ENCODE measurements at places on chromosomes 1 and 21. TPM values are rescaled to one million over a fixed set of nuclear protein-coding genes. Genes with fewer than 3 reads are reported as not detected.

TSHB gene
- not detected for total RNA-seq

ZNF648 gene
- not detected for total RNA-seq

SPRR2F gene
- total RNA-seq: not detected

FAM78B gene
- total RNA-seq: 0.26 TPM

KIF26B gene
- 0.17 TPM for total RNA-seq

CACNA1S gene
- total RNA-seq: not detected

SPATA46 gene
- total RNA-seq: not detected

S100A14 gene
- 536 TPM for total RNA-seq

CRABP2 gene
- total RNA-seq: 120 TPM

LMO4 gene
- total RNA-seq: 41.5 TPM

GRCh38 chr21:31203431-31204054 is 140.5 kb downstream of the TIAM1 start:
- H3K4me1 ChIP-seq: peaks cover 11% of the 10 kb centered on the region
- peak overlapping the region; percentile 60 for H3K27ac ChIP-seq
- no peaks in the 10 kb centered on the region for H3K27me3 ChIP-seq

DNA sequence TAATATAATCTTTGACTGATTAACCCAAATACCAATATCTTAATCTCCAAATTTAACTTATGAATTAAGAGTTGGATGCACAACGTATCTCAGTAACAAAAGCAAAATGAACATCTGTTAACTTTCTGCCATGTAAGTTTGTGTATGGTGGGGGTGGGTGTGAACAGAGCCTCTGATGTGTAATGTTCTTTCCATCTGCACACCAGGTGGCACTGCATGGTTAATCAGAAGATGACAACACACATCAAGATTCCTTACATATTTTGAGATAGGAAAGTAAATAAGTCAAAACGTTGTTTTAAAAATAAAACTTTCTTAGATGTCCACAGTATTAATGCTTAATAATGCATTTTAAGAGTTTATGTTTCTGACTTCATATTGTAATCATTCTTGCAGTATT is 251.9 kb downstream of the DPYD start:
- no peak overlapping the region for H3K4me3 ChIP-seq
- no peaks in the 10 kb centered on the region for H3K36me3 ChIP-seq
- peak; percentile 64 for DNase-seq
- H3K27ac ChIP-seq: no peak overlapping the region

GRCh38 chr21:39531840-39532239 is 80.1 kb downstream of the SH3BGR start:
- no peak overlapping the region for H3K4me3 ChIP-seq
- no peaks in the 10 kb centered on the region for H3K36me3 ChIP-seq

DNA sequence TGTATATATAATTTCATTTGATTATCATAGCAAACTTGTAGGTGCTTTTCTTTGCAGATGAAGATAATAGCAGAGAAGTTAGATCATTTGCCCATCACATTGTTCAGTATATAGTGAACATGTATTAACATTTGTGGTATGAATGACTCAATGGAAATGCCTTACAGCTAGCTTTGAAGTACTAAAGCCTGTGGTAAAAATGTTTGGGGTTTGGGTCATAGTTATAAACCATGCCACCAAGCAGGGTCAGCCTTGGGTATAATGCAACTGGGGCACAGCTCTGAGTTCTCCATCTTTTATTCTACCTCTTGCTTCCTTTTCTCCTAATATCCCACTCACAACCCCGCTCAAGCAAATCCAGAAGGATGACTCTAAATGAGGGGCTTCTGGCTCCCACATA is 141.6 kb downstream of the KCNT2 start:
- H3K27ac ChIP-seq: peak overlapping the region; percentile 44
- no peak overlapping the region for H3K4me3 ChIP-seq
- peaks cover 31% of the 10 kb centered on the region for H3K4me1 ChIP-seq
- DNase-seq: peak; percentile 56
- H3K27me3 ChIP-seq: no peaks in the 10 kb centered on the region

- H3K27ac ChIP-seq: no peak overlapping the region
- no peak overlapping the region for H3K4me3 ChIP-seq
- H3K4me1 ChIP-seq: peaks cover 25% of the 10 kb centered on the region
- no peak for DNase-seq
- no peaks in the 10 kb centered on the region for H3K27me3 ChIP-seq
Observed at GRCh38 chr1:165899461-165899941, 72.1 kb downstream of the UCK2 start.

DNA sequence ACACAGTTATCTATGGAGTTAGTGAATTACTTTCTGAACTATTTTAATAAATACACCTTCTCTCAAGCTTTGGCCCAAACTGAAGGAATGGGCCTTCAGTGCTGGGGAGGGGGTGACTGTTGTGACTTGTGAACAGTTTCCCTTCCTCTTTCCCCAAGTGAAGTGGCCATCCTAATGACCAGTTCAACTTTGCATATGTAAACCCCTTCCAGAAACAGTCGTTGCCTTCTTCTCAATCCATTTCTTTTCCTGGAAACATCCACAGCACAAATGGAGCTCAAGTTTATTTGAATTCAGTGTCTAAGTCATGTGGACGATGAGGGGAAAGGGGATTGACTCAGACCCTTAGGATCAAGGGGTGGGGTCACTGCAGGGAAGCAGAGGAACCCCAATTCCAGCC is 1.3 kb upstream of the INPP5B start:
- no peaks in the 10 kb centered on the region for H3K4me1 ChIP-seq
- no peaks in the 10 kb centered on the region for H3K27me3 ChIP-seq
- H3K27ac ChIP-seq: no peak overlapping the region
- DNase-seq: no peak
- H3K36me3 ChIP-seq: no peaks in the 10 kb centered on the region

DNA sequence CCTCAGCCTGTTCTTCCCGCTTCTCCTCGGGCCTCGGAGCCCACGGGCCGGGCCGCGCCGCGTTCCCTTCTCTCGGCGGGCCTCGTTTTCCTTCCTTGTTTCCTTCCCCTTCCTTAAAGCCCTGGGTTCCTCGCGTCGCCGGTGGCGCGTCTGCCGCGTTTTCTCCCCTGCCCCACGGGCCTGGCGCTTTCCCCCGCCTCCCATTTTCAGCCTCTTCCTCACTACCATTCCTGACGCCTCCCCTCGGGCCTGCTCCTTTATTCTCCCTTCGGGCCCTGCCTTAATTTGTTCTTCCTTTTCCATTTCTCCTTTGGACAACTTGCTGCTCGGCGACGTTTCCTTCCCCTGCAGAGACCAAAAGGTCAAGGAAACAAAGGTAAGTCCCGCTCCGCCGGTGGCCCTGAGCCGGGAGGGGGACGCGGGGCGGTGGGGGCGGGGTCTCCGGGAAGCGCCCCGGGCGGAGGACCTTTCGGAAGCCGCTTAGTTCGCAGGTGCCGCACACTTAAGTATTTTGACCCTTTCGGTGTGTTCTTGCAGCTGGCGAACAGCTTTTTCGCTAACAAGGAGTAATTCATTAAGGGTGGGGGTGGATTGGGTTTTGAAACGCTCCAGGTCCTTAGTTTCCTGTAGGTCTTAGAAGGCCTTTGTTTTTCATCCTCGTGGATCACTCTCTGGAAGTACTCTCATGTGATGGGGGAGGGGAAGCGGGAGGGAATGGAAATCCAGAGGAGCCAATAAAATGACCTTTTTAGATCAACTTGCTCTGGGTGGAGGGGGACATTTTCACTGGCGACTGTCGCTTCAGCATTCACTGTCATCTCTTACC is 780 bp downstream of the YTHDF2 start:
- peak overlapping the region; percentile 70 for H3K27ac ChIP-seq
- DNase-seq: peak; percentile 41
- H3K27me3 ChIP-seq: no peaks in the 10 kb centered on the region
- peaks cover 21% of the 10 kb centered on the region for H3K4me1 ChIP-seq
- H3K36me3 ChIP-seq: peaks cover 38% of the 10 kb centered on the region
- H3K4me3 ChIP-seq: peak overlapping the region; percentile 90

GRCh38 chr1:205715628-205716027 is 34.4 kb downstream of the NUCKS1 start:
- peaks cover 58% of the 10 kb centered on the region for H3K36me3 ChIP-seq
- H3K27ac ChIP-seq: no peak overlapping the region
- no peaks in the 10 kb centered on the region for H3K27me3 ChIP-seq
- no peak overlapping the region for H3K4me3 ChIP-seq
- H3K4me1 ChIP-seq: peaks cover 9% of the 10 kb centered on the region

GRCh38 chr1:63277195-63278192 is 44.9 kb upstream of the FOXD3 start:
- H3K27ac ChIP-seq: no peak overlapping the region
- DNase-seq: no peak
- no peak overlapping the region for H3K4me3 ChIP-seq
- H3K27me3 ChIP-seq: peaks cover 26% of the 10 kb centered on the region
- no peaks in the 10 kb centered on the region for H3K36me3 ChIP-seq

DNA sequence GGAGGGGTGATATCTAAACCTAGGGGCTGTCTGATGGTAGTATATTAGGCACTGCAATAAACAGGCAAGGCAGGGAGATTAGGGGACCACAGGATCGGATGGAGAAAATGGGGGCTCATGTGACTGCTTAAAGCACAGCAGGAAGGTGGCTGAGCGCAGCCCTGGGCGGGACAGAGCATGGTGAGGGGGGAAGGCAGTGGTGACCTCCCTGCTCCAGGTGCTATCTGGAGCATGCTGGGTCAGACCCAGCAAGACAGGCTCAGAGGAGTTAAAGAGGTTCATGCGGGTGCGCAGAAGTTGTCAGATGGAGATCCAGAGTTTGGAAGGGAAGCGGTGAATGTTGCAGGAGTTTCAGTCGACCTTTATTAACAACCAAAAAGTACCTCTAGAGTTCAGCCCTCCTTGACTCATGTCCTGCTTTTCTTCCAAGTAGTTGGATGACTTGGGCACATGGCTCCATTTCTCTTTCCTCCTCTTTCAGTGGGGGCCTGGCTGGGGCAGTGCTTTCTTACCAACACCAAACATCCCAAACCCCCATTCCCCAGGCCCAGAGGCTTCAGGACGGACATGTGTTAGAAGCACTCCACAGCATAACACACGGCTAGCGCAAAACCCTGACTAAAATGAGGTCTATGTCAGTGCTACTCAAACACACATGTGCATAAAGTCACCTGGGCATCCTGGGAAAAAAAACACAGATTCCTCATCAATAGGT is 41.5 kb downstream of the CAPN9 start:
- no peak overlapping the region for H3K27ac ChIP-seq
- no peaks in the 10 kb centered on the region for H3K4me1 ChIP-seq
- H3K36me3 ChIP-seq: no peaks in the 10 kb centered on the region

DNA sequence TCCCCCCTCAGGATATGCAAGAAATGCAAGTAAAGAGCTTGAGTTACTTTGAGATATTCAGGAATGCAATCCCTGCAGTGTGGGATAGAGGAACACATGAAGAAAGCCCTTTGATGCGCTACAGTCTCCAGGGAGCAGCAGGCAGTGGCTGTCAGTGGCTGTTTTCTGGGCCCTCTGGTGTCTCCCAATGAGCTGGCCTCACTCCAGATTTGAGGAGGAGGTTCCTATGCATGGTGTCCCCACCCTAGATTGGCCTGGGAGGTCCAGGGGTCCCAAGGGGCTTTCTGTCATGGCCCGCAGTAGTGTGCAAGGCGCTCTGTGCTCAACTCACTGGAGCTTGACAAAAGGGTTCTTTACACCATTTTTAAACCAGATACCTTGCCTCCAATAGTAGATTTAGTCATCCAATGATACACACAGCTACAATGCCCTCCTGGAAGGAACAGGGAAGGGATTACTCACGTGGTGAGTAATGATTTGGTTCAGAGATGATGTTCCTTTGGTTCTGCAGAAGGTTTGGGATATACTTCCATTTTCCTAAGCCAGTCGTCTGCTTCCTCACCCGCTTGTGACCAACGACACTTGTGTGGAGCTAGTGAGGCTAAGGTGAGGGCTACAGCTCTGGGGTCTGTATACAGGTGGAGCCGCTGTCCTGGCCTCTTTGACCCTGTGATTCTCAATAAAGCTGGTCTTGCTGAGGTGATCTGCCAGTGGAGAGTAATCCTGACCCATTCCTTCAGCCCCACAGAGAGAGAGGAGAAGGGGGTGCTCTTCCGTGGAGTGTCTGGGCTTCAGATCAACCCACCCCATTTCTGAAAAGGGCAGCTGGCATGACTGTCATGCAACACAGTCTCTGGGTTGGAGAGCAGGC is 6.6 kb downstream of the BATF3 start:
- H3K4me1 ChIP-seq: peaks cover 4% of the 10 kb centered on the region
- DNase-seq: peak; percentile 91
- H3K4me3 ChIP-seq: no peak overlapping the region
- H3K36me3 ChIP-seq: no peaks in the 10 kb centered on the region

DNA sequence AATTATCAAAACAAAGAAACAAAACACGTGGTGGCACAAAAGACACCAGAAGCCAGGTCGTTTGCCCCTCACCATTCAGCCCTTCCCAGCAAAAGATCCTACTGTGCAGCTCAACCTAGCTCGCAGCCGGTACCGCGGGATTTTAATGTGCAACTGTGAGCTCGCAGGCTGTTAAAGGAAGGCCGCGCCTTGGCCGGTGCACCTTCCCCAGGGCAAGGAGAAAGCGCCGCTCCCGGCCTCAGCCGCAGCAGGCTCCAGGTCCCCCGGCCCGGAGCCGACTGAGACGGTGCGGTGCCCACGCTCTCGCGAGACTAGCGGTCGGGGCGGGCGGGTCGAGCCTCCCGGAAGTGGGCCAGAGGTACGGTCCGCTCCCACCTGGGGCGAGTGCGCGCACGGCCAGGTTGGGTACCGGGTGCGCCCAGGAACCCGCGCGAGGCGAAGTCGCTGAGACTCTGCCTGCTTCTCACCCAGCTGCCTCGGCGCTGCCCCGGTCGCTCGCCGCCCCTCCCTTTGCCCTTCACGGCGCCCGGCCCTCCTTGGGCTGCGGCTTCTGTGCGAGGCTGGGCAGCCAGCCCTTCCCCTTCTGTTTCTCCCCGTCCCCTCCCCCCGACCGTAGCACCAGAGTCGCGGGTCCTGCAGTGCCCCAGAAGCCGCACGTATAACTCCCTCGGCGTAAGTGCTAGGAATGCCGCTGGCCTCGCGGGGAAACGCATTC is at the start of gene AGL:
AGL (plus strand) TSS at position 618 of the 715 bp plus-strand sequence. CDS start 682 bp downstream, outside the sequence.
- peak; percentile 85 for DNase-seq
- peak within 1 kb of the TSS; percentile 98 for H3K4me3 ChIP-seq
- peaks cover 17% of the 10 kb centered on the region for H3K4me1 ChIP-seq
- no peaks in the 10 kb centered on the region for H3K27me3 ChIP-seq

DNA sequence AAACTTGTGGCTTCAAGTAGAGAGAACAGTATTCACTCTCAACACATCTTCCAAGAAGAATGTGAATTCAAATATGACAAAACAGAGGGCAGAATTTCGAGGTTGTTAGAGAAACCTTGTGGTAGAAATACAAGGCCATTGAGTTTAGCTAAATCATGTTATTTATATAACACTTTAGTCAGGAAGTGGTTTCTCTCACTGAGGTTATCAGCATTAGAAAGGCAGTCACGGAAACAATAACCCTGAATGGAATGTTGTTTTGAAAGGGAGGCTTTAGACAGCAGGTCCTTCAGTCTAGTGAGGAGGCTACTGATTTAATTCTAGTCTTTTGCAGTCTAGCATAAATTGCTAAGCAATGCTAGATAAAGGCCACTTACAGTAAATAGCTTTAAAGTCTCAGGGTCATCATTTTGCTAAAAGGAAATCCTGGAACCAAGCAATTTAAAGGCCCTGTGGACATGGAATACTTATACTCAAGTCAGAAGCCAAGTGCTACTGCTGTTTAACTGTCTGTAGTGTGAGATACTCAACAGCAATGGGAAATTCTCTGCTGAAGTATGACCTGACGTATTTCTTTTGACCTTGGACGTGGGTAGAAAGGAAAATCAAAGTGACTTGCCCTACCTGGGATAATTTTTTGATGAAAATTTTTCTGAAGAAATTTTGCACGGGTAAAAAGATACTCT is 89.0 kb upstream of the CHODL start:
- no peaks in the 10 kb centered on the region for H3K27me3 ChIP-seq
- H3K36me3 ChIP-seq: no peaks in the 10 kb centered on the region
- peak; percentile 9 for DNase-seq
- H3K4me3 ChIP-seq: no peak overlapping the region
- H3K27ac ChIP-seq: no peak overlapping the region
- H3K4me1 ChIP-seq: no peaks in the 10 kb centered on the region
